ENCODE measurements at places on chromosomes 5 and 9. TPM values are rescaled to one million over a fixed set of nuclear protein-coding genes. Genes with fewer than 3 reads are reported as not detected.

DNA sequence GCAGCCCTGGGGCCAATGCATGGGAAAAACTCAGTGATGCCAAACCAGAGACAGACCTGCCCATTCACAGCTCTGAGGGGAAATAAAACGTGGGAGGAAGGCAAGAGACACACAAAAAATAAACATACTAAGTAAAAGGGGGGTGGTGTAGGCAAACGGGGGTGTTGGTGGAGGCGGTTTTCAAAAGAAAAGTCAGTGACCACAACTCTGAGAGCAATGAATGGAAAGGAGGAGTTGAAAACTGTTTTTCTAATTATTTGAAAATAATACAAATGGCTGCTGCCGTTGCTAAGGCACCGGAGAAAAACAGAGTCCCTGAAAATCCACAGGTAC, 293.5 kb downstream of the EFNA5 start:
- no peak for DNase-seq

DNA sequence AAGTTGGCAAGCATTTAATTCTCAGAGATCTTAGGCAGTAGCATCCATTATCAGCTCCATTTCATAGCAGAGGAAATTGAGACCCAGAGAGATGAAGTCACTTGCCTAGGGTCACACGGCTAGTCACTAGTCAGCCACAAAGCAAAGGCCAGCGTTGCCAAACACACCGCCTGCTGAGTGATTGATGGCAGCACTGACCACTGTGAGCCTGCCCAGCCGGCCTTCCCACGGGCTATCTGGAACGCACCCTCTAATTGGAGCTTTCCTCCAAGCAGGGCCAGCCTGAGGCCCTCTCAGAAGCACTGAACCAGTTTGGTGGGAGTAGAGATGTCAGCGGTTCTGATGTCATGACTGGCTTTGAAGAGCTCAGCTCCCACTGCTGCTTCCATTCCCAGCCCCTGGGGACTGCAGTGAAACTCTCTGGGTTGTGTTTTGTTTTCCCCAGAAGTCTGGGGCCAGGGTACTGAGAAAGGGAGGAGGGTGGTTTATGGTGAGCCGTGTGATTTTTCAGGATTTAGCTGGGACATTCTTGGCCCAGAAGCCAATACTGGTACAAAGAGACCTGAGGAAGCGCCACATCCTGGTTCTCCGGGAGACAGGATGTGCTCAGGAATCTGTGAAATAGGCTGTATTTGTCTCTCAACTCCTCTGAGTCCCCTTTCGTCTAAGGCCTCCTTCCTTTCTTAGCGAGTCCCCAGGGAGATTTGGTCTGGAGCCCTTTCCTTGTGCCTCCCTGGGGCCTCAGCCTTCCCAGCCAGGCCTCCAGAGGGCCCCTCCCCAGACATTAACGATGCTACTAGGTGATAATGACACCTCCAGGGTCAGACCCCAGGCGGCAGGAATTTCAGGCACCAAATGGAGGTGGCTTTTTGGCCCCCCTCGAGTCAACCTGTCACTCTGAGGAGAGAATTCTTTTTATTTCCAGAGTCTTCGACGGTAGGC, 44.5 kb downstream of the SPRY4 start:
- no peak for DNase-seq

DNA sequence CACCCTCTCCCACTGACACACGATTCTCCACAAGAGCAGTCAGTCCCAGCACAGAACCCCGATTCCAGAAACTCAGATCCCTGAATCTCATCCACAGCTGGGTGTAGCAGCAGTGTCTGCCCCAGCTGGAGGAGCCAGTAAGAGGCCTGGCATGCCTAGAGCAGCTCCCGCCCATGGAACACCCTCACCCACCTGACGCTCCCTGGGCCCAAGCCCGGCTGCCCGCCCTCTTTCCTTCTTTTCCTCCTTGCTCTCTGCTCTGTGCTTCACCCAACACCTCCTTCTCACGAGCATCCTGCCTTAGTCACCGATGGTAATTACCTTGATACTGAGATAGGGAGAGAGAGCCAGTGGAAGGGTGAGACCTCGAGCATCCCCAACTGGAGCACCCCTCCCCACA, 8.7 kb downstream of the PCDH1 start:
- no peak for DNase-seq

GRCh38 chr5:39009280-39009679, 64.9 kb downstream of the RICTOR start:
- no peak for DNase-seq

- no peak for DNase-seq
Measured at GRCh38 chr5:124745007-124745927, 1.2 kb downstream of the ZNF608 start.

- DNase-seq, result no peak
Measured at GRCh38 chr9:129596541-129597331, 24.2 kb downstream of the C9orf50 start.

DNA sequence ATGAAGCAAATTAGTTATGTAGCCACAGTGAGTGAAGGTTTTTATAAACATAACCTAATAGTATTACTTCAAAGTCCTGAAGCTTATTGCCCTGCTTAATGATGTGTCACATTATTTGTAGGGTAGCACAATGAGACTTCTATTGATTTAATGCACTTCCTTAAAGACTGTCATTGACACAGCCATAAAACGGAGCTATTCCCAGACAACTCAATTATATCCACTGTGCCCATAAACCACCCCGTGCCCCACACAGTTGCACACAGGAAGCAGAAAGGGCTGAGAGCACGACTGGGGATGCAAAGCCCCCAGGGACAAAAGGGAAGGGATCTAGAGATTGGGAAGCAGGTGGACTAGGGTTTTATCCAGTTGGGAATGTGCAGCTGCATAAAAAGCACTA, 37.0 kb downstream of the TRIM32 start:
- no peak for DNase-seq

DNA sequence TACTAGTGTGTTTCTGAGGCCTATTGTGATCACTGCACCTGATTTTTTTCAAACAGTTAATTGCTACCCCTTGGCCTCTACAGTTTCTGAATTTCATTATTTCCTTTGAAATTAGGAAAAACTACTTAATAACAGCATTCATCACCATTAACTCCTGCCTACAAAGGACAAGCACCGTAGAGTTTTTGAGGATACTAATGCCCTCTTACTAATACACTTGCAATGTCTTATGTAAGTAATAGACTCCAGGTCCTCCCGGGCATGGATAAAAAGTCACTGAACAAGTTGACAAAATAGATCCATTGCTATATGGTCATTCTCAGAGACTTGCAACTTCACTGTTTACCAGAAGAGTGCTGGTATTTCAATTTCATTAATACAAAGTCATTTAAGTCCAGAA, 1172.5 kb downstream of the CDH12 start:
- DNase-seq, result no peak

DNA sequence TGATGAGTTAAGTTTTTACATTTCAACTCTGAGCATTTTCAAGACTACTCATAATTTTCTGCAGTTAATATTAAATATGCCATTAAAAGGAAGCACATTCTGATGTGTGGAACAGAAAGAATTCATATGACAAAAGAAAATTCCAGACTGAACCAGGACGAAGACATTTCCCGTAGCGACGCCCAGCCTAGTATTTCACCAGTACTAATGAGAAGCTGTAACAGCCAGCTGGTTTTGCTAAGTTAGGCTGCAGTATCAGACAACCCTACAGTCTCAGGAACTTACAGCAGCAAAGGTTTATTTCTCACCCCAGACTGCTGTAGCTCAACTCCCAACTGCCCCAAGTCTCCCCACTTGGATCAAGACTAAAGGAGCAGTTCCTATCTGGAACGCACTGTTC, 91.6 kb downstream of the TMEM174 start:
- no peak for DNase-seq

- no peak for DNase-seq
Measured at GRCh38 chr5:166050531-166050930, 2240.9 kb upstream of the WWC1 start.

DNA sequence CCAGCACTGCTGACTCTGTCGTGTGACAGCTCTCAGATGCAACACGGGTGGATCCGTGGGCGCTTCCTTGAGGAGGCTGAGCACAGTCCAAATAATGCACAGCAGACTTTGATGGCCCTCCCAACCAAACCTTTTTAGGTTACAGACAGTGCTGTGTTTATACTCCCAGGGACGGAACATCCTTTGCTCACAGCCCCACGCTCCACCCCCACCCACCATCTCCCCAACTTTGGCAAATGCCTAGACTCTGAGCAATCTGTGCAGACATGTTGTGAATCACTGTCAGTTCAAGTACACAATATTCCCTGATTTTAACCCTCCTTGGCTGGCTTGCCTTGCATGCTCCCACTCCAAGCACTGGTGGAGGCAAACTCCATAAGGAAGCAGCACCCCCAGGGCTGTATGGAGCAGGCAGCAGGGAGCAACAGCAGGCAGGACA, 324.6 kb downstream of the MLLT3 start:
- DNase-seq, result no peak

- DNase-seq, result no peak
Measured at GRCh38 chr5:169020102-169020501, 280.8 kb downstream of the SLIT3 start.

ERCC8 gene
- 9.3 TPM for total RNA-seq

PCDHA4 gene
- not detected for total RNA-seq

KIAA1191 gene
- total RNA-seq, result 55.5 TPM

FAM163B gene
- total RNA-seq, result not detected

GNAQ gene
- total RNA-seq, result 34.3 TPM

CCDC112 gene
- total RNA-seq, result 0.34 TPM

All from activated T-helper 2 cell treated with anti-CD3 and anti-CD28 coated beads, Interferon-gamma antibody, Interleukin-2, Interleukin-4, amounts not matched to agents 10 μg/mL and 5 μg/mL and 100 μg/mL, durations not matched to agents 14 hours and 24 hours and 36 hours (primary cell).